Colonic mucosa (tissue), 4 donors: ENCODE measurements at places on chromosomes 13 and 19. TPM values are rescaled to one million over a fixed set of nuclear protein-coding genes. Genes with fewer than 3 reads are reported as not detected.

GRCh38 chr13:101523154-101524131 lies 71.0 kb downstream of the ITGBL1 start:
- no peak for DNase-seq

- DNase-seq, result no peak
These were observed at the start of gene UPK1A for GRCh38 chr19:35666251-35666913. TSS of gene UPK1A (plus strand) at chr19:35666517. CDS start at chr19:35666813, 296 bp downstream.

GRCh38 chr19:10408511-10409283 lies 5.4 kb upstream of the CDC37 start:
- no peak for DNase-seq

DNA sequence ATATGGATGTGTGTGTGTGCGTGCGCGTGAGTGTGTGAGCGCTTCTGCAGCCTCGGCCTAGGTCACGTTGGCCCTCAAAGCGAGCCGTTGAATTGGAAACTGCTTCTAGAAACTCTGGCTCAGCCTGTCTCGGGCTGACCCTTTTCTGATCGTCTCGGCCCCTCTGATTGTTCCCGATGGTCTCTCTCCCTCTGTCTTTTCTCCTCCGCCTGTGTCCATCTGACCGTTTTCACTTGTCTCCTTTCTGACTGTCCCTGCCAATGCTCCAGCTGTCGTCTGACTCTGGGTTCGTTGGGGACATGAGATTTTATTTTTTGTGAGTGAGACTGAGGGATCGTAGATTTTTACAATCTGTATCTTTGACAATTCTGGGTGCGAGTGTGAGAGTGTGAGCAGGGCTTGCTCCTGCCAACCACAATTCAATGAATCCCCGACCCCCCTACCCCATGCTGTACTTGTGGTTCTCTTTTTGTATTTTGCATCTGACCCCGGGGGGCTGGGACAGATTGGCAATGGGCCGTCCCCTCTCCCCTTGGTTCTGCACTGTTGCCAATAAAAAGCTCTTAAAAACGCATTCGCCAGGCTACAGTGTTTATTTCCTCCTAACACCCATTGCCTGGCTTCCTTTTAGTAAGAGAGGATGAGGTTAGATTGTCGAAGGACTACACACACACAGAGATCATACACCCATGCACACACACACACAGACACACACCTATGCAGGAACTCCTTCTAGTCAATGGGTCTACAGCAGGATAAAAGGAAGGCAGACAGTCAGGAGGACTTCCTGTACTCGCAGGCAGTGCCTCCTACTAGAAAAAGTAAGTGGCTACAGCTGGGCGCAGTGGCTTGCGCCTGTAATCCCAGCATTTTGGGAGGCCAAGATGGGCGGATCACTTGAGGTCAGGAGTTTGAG lies 7.1 kb downstream of the FOSB start:
- DNase-seq, result no peak

- DNase-seq, result no peak
These were observed 11.8 kb upstream of the HMGB1 start for GRCh38 chr13:30477346-30478195.

DNA sequence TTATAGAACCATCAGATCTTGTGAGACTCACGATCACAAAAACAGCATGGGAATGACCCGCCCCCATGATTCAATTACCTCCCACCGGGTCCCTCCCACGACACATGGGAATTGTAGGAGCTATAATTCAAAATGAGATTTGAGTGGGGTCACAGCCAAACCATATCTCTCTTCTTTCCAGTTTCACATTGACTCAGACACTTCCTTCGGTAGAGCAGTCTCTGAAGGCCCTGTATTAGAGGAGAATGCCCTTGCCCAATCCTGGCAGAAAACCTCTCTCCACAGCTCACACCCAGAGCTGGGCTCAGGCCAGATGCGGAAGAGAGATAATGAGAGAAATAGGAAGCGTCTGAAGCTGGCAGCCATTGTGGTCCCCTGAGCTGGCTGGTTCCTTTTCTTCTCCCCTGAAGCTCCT lies 72.4 kb upstream of the CLDN10 start:
- no peak for DNase-seq

DNA sequence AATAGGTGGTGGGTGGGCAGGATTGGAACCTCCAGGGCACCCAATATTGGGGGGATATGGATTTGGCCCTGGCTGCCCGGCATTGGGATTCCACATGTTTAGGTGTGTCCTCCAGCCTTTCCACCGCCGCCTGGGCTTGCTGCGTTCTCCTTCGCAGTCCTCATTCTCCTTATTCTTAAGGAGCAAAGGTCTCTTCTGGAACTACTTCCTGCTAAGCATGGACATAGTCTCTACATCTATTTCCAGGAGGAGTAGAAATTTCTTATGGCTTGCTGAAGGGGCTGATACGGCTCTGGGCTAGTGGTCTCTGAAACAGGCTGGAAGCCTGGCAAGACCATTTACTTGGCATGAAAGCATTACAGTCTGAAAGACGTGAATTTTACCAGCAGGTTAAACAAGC lies 9.2 kb upstream of the FCGBP start:
- DNase-seq, result no peak

GRCh38 chr13:37701306-37701705 lies 102.7 kb upstream of the POSTN start:
- no peak for DNase-seq

- DNase-seq, result no peak
These were observed 77.9 kb downstream of the SOX1 start for GRCh38 chr13:112144616-112145550.

DNA sequence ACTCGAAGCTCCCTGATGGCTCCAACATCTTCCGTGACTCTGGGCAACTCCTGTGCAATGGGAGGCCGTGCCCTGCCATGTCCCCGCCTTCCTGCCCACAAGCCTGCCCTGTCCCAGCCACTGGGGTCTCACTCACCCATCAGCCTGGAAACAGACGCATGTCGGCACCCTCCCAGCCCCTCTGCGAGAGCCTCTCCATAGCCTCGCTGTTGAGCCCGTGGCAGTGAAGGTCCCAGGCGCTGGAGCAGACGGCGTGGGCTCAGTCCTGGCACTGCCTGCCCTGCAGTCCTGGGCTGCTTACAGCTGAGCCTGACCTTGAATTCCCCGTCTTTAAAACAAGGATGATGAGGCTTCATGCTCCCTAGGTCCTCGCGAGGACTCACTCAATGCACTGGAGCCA lies 37.0 kb downstream of the MCF2L start:
- no peak for DNase-seq

DNA sequence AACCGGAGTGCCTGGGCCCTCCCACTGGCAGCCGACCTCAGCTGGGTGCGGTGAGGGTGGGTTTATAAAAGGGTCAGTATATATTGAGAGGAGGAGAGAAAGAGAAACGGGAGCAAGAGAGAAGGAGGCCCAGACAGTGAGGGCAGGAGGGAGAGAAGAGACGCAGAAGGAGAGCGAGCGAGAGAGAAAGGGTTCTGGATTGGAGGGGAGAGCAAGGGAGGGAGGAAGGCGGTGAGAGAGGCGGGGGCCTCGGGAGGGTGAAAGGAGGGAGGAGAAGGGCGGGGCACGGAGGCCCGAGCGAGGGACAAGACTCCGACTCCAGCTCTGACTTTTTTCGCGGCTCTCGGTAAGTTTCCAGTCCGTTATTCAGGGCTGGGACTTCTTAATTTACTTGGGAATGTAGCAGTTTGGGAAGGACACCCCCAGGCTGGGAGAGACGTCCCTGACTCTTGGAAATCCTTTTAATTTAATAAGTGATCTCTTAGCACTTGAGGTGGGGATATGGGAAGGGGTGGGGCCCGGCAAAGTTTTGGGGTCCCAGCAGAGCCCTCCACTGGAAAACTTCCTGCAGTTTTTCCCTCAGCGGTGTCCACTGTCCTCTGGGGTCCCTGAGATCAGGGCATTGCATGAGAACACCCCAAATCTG lies at the start of gene EMP3:
Gene EMP3 (plus strand): TSS at position 288 of the 646 bp plus-strand sequence. CDS start 1,293 bp downstream, outside the sequence.
- DNase-seq, result peak; percentile 76

DNA sequence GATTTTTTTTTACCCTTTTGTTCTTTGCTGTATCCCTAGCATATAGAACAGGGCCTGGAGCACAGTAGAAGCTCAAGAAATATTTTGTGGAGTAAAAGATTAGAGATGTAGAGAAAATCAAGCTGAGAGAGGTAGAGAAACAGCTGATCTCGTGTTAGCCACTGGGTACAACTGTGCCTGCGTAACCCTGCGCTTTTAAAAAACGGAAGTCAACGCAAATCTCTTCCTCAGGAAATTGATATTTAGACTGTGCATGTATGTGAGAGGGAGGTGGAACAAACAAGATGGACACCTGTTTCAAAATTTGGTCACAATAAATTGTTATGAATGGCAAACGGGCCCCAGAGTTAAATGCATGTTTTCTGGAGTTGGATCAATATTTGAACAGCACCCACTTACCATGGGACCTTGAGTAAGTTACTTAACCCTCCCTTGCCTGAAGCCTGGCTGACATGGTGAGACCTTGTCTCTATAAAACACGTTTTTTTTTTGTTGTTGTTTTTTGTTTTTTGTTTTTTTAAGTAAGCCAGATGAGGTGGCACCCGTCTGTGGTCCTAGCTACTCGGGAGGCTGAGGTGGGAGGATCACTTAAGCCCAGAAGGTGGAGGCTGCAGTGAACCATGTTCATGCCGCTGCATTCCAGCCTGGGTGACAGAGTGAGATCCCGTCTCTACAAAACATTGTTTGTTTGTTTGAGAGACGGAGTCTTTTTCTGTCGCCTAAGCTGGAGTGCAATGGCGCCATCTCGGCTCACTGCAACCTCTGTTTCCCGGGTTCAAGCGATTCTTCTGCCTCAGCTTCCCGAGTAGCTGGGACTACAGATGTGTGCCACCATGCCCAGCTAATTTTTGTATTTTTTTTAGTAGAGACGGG lies 3.3 kb upstream of the EPOR start:
- no peak for DNase-seq

DNA sequence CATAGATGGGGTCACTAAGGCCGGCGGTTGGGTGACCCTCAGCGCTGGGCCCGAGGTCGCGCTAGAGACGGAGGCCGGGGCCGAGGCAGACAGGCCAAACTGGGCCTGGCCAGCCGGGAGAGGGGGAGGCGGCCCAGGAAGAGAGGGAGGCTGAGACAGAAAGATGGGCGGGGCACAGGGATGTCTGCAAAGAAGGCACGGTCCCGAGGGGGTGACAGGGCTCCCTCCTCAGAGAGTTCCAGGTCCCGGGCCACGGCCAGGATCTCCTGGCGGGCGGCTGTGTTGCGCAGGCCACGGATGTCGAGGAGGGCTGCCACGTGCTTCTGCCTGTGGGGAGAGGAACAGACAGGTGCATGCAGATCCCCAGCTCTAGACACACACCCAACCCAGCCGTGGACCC lies 32.2 kb downstream of the EXOC3L2 start:
- DNase-seq, result no peak

- no peak for DNase-seq
These were observed 69.9 kb downstream of the TDRD12 start for GRCh38 chr19:32789429-32789828.

DNA sequence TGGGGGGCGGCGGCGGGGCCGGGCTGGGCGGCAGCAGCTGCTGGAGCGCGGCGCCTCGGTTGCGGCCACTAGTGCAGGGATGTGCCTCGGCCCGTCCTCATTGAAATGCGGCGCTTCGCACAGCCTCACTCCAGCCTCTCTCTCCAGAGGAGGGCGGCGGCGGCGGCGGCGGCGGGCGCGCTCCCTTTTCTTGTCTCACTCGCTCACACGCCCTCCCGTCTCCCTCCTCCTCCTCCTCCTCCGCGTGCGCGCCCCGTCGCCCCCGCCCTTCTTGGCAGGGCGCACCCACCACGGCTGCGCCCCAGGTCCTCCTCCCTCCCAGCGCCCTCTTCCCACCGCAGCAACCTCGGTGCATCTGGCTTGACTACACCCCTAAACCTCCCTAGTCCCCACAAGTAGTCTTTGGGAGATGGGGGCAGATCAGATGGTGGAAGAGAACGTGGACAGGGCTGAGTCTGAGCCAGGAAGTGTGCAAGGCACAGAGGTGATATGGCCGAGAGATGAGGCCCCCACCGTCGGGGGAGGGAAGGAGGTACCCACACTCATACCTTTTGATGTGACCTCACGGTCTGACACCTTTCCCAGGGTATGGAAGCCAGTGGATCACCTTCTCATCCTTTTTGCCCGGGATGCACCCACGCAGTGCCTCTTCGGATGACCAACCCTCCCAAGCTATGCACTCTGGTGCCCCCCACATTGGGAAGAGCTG lies at the start of gene DCLK1:
Gene DCLK1 (minus strand): TSS at position 161 of the 709 bp plus-strand sequence.
- DNase-seq, result peak; percentile 45

- DNase-seq, result no peak
These were observed 3.9 kb upstream of the LRRC63 start for GRCh38 chr13:46207828-46208227.

SYNE4 gene
- total RNA-seq, result 10.1 TPM

RGL3 gene
- total RNA-seq, result 13.8 TPM

VAV1 gene
- total RNA-seq, result 6.0 TPM

IL11 gene
- not detected for total RNA-seq

LENG9 gene
- 18.2 TPM for total RNA-seq

CYP2A6 gene
- total RNA-seq, result 1.4 TPM

PINLYP gene
- total RNA-seq, result 2.4 TPM

PRTN3 gene
- total RNA-seq, result not detected

LGALS7 gene
- total RNA-seq, result not detected
